ENCODE measurements at places on chromosomes 5 and 9. TPM values are rescaled to one million over a fixed set of nuclear protein-coding genes. Genes with fewer than 3 reads are reported as not detected.

NLN gene
- total RNA-seq, result 33.8 TPM

PCDHGA12 gene
- 0.09 TPM for total RNA-seq

HEMGN gene
- 1.5 TPM for total RNA-seq

DMGDH gene
- total RNA-seq, result 0.50 TPM

TLE1 gene
- 0.23 TPM for total RNA-seq

DMRT2 gene
- total RNA-seq, result not detected

KIF24 gene
- 5.9 TPM for total RNA-seq

REXO4 gene
- 34.3 TPM for total RNA-seq

C9orf50 gene
- total RNA-seq, result not detected

GPX3 gene
- total RNA-seq, result not detected

GRCh38 chr5:757346-757930, 27.1 kb downstream of the ZDHHC11B start:
- H3K36me3 ChIP-seq, result no peaks in the 10 kb centered on the region
- H3K27me3 ChIP-seq, result peaks cover 2% of the 10 kb centered on the region
- DNase-seq, result no peak
- H3K27ac ChIP-seq, result no peak overlapping the region

DNA sequence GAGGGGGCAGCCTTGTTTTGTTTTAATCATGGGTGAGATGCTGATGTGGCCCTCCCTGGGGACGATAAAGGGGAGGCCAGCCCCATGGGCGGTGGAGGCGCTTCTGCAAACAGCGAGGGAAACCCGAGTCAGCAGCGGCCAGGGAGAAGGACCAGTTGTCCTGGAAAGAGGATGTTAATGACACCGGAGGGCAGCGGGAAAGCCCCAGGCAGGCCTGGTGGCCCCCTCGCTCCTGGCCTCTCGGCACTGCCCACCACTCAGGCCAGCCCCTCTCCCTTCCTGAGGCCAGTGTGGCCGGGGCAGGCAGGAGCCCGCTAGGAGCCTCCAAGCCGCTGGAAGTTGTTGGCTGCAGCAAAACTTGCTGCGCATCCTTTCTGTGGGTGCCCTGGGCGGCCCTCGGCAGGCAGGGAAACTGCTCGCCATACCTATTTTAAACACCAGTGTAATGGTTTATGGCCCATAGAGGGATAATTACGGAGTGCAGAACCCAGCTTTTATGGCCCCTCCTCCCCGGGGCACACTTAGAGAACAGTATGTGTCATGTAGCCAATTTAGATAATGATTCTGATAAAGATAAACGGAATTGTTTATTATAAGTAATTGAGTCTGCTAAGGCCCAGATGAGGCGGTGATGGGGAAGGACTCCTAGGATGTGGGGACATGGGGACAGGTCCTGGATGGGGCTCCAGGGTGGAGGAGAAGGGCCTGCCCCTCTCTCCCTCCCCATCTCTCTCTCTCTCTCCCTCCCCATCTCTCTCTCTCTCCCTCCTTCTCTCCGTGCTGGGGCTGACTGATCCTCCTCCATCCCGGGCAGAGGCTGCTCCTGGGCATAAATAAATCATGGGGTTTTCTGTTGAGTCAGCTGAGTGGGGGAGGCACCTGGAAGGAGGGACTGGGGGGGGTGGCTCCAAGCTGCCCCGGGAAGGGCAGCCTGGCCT, 36.9 kb downstream of the LMX1B start:
- peaks cover 63% of the 10 kb centered on the region for H3K27me3 ChIP-seq
- H3K36me3 ChIP-seq, result no peaks in the 10 kb centered on the region
- no peak overlapping the region for H3K4me3 ChIP-seq
- DNase-seq, result no peak
- no peak overlapping the region for H3K27ac ChIP-seq

GRCh38 chr5:169711551-169712225, 74.6 kb downstream of the DOCK2 start:
- H3K4me1 ChIP-seq, result peaks cover 10% of the 10 kb centered on the region
- no peak overlapping the region for H3K4me3 ChIP-seq
- no peaks in the 10 kb centered on the region for H3K27me3 ChIP-seq
- no peak overlapping the region for H3K27ac ChIP-seq

GRCh38 chr5:39193553-39194465, 25.6 kb downstream of the FYB1 start:
- H3K27me3 ChIP-seq, result no peaks in the 10 kb centered on the region
- peak overlapping the region; percentile 96 for H3K27ac ChIP-seq
- H3K36me3 ChIP-seq, result peaks cover 14% of the 10 kb centered on the region
- peaks cover 82% of the 10 kb centered on the region for H3K4me1 ChIP-seq

- H3K4me3 ChIP-seq, result no peak overlapping the region
- no peaks in the 10 kb centered on the region for H3K27me3 ChIP-seq
- no peak for DNase-seq
- H3K4me1 ChIP-seq, result peaks cover 2% of the 10 kb centered on the region
Observed at GRCh38 chr9:108894225-108894997, 32.3 kb downstream of the ACTL7A start.

DNA sequence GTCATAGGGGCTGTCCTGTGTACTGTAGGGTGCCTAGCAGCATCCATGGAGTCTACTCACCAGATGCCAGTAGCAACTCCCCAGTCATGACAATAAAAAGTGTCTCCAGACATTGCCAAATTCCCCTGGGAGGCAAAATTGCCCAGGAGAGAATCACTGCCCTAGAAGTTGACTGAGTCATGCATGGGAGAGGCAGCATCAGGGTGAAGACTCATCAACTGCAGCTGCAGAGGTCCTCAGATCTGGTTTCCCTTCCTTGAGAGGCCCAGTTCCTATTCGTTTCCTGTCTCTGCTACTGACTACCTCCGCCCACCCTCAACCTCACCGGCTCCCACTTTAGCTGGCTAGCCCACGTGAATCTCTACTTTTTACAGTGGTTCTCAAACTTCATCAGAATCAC, 88.6 kb upstream of the AGXT2 start:
- DNase-seq, result peak; percentile 55
- H3K27ac ChIP-seq, result no peak overlapping the region
- H3K4me3 ChIP-seq, result no peak overlapping the region
- H3K4me1 ChIP-seq, result peaks cover 12% of the 10 kb centered on the region
- peaks cover 52% of the 10 kb centered on the region for H3K27me3 ChIP-seq

DNA sequence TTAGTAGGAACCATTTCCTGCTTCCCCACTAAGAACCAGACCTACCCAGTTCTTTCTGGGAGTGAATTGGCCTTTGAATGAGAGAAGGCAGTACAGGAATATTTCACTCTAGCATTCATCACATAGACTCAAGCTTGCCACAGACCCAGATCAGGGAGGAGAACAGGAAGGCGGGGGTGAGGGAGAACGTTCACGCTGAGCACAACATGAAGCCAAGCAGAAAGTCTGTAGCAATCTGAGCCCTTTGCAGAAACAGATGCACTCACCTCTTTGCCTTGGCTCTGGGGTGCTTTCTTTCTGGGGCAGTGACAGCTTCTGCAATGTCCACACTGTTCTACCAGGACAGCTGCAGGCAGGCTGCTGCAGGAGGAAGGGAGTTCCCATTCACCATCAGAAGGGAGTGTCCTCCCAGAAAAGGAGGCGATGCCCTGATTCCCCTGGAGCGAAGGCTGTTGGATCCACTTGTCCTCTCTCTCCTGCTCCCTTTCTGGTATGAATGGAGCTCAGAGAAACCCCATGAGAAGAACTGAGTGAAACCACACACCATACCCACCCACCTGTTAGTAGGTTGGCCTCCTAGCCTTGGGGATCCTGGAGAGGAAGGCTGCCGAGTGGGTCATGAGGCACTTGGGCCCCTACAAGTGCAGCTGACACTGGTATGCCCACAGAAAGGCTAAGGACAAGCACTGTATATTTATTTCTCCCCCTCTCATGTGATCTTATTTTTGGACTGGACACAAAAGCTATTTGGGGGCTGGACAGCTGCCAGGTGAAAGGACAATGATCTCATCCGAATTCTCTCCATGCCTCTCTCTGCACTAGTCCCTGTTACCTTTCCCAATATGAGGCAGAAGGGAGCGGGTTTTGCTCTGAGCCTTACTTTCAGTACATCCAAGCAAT, 11.7 kb upstream of the FGF1 start:
- H3K4me3 ChIP-seq, result no peak overlapping the region
- no peaks in the 10 kb centered on the region for H3K27me3 ChIP-seq
- H3K27ac ChIP-seq, result no peak overlapping the region
- DNase-seq, result peak; percentile 20

GRCh38 chr9:86885232-86885631, 62.1 kb downstream of the GAS1 start:
- no peak for DNase-seq
- H3K27ac ChIP-seq, result no peak overlapping the region

DNA sequence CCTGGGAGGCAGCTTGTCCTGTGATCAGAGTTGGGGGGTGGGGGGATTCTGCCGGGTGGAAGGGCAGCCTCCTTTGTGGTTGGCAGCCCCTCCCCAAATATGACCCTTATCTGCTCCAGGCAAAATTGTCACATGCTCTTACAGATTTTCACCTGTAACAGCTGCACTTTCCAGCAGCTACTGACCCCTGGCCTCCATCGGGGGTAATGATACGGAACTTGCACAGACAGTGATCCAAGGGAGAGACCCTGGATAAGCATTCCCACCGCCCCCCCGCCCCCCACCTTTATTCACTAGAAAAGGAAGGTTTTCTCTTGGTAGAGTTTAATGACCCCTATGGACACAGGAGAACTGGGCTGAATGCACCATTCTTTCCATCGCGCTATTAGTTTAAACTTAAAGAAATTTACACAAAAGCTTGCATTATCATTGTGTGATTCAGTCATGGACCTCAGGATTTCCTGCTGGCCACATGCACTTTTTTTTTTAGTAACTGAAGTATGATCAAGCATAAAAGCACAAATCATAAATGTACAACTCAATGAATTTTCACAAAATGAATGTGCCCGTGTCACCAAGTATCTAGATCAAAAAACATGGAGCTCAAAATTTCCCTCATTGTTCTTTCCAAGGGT, 10.7 kb upstream of the ZBTB34 start:
- no peaks in the 10 kb centered on the region for H3K36me3 ChIP-seq
- H3K4me1 ChIP-seq, result no peaks in the 10 kb centered on the region
- no peak overlapping the region for H3K27ac ChIP-seq
- H3K4me3 ChIP-seq, result no peak overlapping the region
- no peak for DNase-seq

DNA sequence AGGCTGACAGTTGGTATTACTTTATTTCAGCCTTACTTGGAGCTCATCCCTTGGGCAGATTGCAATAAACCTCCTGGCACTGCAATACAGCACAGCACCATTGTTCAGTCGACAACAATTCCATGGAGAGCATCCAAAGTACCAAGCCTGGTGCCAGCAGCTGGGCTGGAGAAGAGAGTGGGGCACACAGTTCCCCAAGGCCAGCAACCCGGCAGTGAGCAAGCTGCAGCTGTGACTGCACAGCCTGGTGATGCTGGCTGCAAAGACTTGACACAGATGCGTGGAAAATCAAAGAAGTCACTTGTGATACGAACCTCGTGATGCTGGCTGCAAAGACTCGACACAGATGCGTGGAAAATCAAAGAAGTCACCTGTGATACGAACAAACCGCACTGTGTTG, 125.4 kb downstream of the ATPSCKMT start:
- no peak for DNase-seq
- no peak overlapping the region for H3K27ac ChIP-seq
- no peaks in the 10 kb centered on the region for H3K27me3 ChIP-seq
- no peaks in the 10 kb centered on the region for H3K4me1 ChIP-seq
- H3K4me3 ChIP-seq, result no peak overlapping the region

- H3K36me3 ChIP-seq, result no peaks in the 10 kb centered on the region
- H3K4me1 ChIP-seq, result no peaks in the 10 kb centered on the region
- H3K27ac ChIP-seq, result no peak overlapping the region
- H3K4me3 ChIP-seq, result no peak overlapping the region
Observed at GRCh38 chr5:167233507-167234220, 1057.8 kb upstream of the WWC1 start.

- H3K36me3 ChIP-seq, result peaks cover 4% of the 10 kb centered on the region
- H3K27ac ChIP-seq, result no peak overlapping the region
- no peak for DNase-seq
- peaks cover 31% of the 10 kb centered on the region for H3K4me1 ChIP-seq
Observed at GRCh38 chr9:126392662-126393371, 66.2 kb downstream of the MVB12B start.

GRCh38 chr5:164651546-164652275, 1146.3 kb downstream of the MAT2B start:
- H3K4me3 ChIP-seq, result no peak overlapping the region
- H3K27me3 ChIP-seq, result no peaks in the 10 kb centered on the region
- H3K27ac ChIP-seq, result no peak overlapping the region

DNA sequence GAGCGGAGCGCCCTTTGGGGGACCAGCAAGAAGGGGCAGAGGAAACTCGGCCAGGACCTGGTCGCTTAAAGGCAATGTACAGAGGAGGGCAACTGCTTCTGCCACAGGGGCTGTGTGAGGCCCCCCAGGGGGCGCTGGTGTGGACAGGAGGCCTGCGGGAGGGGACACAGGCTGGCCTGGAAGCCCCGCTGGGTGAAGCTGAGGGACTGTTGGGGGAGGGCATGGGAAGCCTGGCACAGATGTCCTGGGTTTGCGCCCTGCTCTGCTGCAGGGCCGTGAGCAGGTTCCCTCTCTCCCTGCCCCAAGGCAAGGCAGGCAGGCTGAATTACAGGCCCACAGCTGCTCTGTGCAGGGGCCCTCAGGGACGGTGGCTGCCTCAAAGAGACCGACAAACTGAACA, 5.4 kb downstream of the MED22 start:
- no peak overlapping the region for H3K4me3 ChIP-seq
- no peak for DNase-seq
- H3K27ac ChIP-seq, result no peak overlapping the region

GRCh38 chr5:131647048-131647769, 12.2 kb upstream of the RAPGEF6 start:
- no peak overlapping the region for H3K27ac ChIP-seq
- H3K4me1 ChIP-seq, result no peaks in the 10 kb centered on the region
- H3K36me3 ChIP-seq, result peaks cover 39% of the 10 kb centered on the region

- no peaks in the 10 kb centered on the region for H3K36me3 ChIP-seq
- no peak overlapping the region for H3K4me3 ChIP-seq
- H3K4me1 ChIP-seq, result peaks cover 46% of the 10 kb centered on the region
- no peaks in the 10 kb centered on the region for H3K27me3 ChIP-seq
- DNase-seq, result no peak
- no peak overlapping the region for H3K27ac ChIP-seq
Observed at GRCh38 chr9:35912791-35913400, 3.6 kb downstream of the SPAAR start.

DNA sequence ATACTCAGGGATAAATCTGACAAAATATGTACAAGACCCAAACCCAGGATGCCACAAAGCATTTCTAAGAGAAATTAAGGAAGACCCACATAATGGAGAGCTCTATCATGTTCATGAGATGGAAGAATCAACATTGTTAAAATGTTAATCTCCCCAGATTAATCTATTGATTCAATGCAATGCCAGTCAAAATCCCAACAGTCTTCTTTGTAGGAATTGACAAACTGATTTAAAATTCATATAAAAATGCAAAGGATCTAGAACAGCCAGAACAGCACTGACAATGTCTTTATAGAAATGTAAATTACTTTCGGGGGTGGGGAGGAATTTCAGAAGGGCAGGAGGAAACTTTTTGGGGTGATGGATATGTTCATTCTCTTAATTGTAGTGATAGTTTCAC, 281.6 kb upstream of the SEMA6A start:
- peaks cover 2% of the 10 kb centered on the region for H3K27me3 ChIP-seq
- no peak overlapping the region for H3K27ac ChIP-seq
- no peak for DNase-seq
- no peak overlapping the region for H3K4me3 ChIP-seq
